SJCRH30 (cell line): ENCODE measurements at places on chromosomes 1 and 21.

- no peak for DNase-seq
Observed at GRCh38 chr1:32048440-32048839, 24.3 kb upstream of the TMEM39B start.

- DNase-seq: no peak
Observed at GRCh38 chr1:67307251-67308060, at the start of gene IL12RB2. Gene IL12RB2 (plus strand): TSS chr1:67307873. CDS start chr1:67320369, 12,496 bp downstream.

GRCh38 chr21:37432710-37433455, 66.3 kb downstream of the DYRK1A start:
- DNase-seq: no peak

GRCh38 chr1:30263405-30263804, 460.0 kb downstream of the MATN1 start:
- no peak for DNase-seq

GRCh38 chr1:150688763-150689162, 8.2 kb downstream of the GOLPH3L start:
- DNase-seq: no peak

DNA sequence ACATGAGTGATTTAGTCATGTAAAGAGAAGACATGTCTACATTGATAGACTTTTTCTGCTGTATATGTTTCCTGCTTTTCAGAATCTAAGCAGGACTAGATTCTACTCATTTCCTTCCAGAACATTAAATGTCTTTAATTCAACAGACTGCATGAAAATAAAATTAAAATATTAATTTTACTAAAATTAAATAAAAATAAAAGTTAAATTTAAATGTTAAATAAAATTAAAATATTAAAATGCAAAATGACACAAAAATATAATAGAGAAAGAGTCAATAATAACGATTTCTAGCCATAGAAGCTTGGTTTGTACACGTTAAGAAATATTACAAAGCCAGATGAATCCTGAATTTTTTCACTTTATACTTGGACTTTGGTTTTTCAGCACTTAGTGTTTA, 552.8 kb upstream of the NR5A2 start:
- no peak for DNase-seq

GRCh38 chr1:184686540-184686939, 68.1 kb downstream of the EDEM3 start:
- no peak for DNase-seq

DNA sequence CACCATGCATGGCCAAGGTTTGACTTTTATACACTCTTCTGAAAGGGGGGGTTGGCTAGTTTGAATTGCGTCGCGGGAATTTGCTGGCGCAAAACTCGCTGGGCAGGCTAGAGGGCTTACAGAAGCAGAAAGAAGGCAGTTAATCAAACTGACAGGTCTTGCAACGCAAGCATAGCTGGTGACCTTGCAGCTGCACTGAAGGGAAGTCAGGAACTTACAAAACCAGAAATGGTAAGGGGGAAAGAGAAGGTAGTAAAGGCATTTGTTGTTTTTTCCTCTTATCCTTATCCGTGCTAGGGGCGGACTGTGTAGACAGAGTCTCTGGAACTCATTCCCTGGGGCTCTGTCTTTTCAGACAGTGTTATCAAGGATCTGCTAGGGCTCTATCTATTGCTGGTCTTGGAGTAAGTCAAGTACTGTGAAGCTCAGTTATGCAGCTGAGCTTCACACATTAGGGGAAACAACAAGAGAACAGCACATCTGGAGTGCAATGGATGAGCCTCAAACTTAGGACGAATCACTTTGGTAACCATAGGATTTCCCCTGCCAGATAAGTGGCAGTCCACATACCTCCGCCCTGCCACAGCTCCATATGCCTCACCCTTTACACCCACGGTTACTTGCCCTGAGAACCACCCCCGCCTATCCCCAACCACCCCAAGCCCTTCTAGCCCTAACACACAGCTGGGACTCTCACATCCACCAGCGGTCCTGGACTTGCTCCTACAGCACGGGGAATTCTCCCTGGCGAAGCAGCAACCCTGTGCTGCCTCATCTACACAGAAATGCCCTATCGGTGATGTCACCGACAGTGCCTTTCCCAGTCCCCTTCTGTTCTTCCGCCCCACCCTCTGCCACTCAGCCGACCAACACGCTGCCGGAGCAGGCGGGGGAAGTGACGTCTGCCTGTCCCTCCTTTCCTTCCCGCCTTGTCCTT, 251.4 kb downstream of the FAM72C start:
- peak; percentile 1 for DNase-seq
